ENCODE measurements at places on chromosomes 11 and 22. TPM values are rescaled to one million over a fixed set of nuclear protein-coding genes. Genes with fewer than 3 reads are reported as not detected.

Gene KDM4D
- total RNA-seq = 1.8 TPM

Gene MOV10L1
- total RNA-seq = 0.36 TPM

Gene ADM2
- total RNA-seq = 25.5 TPM

Gene PANX3
- total RNA-seq = not detected

Gene APOL1
- total RNA-seq = 32.7 TPM

Gene IL18
- total RNA-seq = not detected

Gene EFEMP2
- 26.0 TPM for total RNA-seq

Gene CARNS1
- 3.8 TPM for total RNA-seq

Gene TECTA
- total RNA-seq = 0.39 TPM

Gene OR8D4
- total RNA-seq = not detected

Gene LGR4
- total RNA-seq = 0.05 TPM

Gene BEST1
- 1.9 TPM for total RNA-seq

Gene ADAMTS8
- total RNA-seq = not detected

Gene FGF3
- total RNA-seq = not detected

Gene GRAP2
- 59.4 TPM for total RNA-seq

Gene GPR83
- 0.12 TPM for total RNA-seq

Gene FXYD6
- total RNA-seq = 0.25 TPM

Gene MIAT
- total RNA-seq = 65.9 TPM

Gene CLTCL1
- 2.1 TPM for total RNA-seq

Gene MMP11
- total RNA-seq = 0.46 TPM

Gene TSGA10IP
- not detected for total RNA-seq

Gene ELMOD1
- total RNA-seq = not detected

Measured in activated T-cell treated with anti-CD3 and anti-CD28 coated beads, Interleukin-2, amount 50 U/mL, for 72 hours (primary cell).